ENCODE measurements at places on chromosomes 12 and 14.

DNA sequence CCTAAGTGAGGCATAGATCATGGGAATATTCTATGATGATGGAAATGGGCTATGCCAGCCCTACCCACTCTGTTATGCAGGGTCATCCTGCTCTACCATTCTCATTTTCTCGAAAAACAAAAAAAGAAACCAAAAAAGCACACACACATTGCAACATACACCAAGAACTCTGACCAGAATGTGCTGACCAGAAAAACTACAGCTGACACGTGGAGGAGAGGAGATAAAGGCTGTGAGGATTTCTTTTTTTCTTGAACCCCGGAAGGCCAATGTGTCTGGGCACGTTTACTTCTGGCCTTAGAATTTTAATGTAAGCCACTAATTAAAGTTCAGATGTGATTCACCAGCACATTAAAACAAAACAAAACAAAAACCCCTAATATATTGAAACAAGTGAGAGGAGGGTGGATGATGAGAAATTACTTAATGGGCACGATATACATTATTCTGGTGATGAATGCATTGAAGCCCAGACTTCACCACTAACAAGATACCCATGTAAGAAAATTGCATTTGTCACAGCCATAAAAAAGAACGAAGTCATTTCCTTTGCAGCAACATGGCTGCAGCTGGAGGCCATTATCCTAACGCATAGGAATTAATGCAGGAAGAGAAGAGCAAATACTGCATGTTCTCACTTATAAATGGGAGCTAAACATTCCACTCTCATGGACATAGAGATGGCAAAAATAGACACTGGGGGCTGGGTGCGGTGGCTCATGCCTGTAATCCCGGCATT, 66.3 kb upstream of the PLEKHG3 start:
- no peak for DNase-seq

DNA sequence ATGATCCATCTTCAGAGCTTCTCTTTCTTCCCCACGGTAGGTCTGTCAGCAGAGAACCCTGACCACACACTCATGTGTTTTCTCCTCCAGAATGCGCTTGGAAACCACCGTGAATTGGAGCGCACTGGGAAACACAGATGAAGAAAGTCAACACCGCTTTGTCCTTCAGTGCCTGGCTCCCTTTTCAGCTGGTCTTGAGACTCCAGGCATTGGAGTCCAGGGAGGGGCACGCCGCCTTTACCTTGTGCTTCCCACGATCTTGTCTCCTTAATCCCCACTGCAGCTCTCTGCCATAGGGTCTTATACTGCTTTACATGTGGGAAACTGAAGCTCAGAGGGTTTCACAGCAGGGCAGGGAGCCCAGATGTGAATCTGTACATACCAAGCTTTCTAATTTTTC, 1.1 kb downstream of the FAM90A1 start:
- no peak for DNase-seq

DNA sequence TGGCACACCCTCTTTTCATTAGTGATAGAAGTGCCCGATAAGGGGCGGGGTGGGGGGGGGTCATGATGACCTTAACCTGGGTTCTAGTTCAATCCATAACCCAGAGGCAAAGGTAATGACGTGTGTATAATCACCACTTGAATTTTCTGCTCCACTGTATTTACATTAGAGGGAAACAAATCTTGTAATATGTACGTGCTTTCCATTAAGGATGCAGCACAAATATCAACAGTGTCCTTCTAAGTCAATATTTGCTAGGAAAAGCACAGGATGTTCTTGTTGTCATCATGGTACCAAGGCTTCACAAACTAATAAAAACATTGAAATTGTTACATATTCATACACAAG, 121.2 kb upstream of the SLC38A2 start:
- DNase-seq = no peak

DNA sequence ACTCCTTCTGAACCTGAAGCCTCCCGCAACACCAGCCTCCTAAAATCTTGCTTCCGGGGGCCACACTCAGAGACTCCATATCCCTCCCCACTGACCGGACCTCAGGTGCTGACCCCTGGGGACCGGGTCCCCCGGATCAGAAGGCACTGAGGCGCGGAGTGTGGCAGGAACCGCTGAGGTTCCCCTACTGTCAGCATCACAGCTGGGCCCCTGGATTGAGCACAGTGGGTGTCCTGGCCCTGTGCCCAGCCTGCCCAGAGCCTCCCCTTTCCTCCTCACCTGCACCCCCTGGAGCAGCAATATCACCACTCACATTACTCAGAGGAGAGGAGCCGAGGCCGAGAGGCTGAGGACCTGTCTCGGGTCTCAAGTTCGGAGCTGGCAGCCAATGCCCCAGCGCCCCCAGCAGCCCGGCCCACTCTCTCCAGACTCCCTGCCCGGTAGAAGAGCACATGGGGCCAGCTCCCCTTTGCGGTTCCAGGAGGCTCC, 101.2 kb upstream of the EIF5 start:
- no peak for DNase-seq

- no peak for DNase-seq
These were observed 683.5 kb downstream of the RPL10L start for GRCh38 chr14:45968037-45968436.

Measured in activated CD4-positive, alpha-beta T cell treated with anti-CD3 and anti-CD28 coated beads, Interleukin-2, Interleukin-6, amounts not matched to agents 100 ng/mL and 50 ng/mL, durations not matched to agents 16 hours and 8 hours (primary cell).